ENCODE measurements at places on chromosomes 6 and 20.
A peak's percentile ranks its signal among the peaks of the same experiment; 100 is the strongest.

DNA sequence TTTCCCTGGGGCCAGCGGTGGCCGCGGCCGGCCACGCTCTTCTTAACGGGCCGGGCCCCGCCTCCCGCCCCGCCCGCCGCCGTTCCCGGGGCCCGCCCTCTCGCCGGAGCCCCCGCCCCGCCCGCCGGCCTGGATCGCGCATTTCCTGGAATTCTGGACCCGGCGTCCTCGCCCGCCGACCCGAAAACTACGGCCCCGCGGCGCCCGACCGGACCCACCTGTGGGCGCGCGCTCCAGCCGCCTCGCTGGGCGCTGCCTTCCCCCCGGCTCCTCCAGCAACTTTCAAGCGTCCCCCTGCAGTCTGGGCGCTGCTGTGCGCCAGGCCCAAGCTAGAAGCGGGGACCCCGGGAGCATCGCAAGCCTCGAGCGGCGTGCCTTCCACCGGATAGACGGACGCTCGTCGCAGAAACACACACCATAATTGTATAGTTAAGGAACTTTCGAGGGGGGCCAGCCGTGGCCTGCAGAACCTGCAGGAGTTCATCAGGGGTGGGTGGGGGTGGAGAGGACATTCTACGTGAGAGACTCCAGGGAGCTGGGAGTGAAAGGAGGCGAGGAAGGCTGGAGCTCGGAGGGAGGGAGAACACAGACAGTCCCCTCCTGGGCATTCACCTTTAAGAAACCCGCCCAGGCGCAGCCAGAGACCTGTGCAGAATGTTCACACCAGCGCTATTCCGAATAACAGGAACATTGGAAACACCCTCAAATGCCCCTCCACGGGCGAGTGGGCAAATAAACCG lies at the start of gene ADA:
Gene ADA, minus strand, starts transcription at position 16 of the 740 bp plus-strand sequence. CDS start 92 bp downstream, outside the sequence.
- H3K4me1 ChIP-seq, result no peaks in the 10 kb centered on the region
- H3K27ac ChIP-seq, result peak within 1 kb of the TSS; percentile 18
- peak; percentile 89 for ATAC-seq
- no peaks in the 10 kb centered on the region for H3K36me3 ChIP-seq
- no peaks in the 10 kb centered on the region for H3K27me3 ChIP-seq

DNA sequence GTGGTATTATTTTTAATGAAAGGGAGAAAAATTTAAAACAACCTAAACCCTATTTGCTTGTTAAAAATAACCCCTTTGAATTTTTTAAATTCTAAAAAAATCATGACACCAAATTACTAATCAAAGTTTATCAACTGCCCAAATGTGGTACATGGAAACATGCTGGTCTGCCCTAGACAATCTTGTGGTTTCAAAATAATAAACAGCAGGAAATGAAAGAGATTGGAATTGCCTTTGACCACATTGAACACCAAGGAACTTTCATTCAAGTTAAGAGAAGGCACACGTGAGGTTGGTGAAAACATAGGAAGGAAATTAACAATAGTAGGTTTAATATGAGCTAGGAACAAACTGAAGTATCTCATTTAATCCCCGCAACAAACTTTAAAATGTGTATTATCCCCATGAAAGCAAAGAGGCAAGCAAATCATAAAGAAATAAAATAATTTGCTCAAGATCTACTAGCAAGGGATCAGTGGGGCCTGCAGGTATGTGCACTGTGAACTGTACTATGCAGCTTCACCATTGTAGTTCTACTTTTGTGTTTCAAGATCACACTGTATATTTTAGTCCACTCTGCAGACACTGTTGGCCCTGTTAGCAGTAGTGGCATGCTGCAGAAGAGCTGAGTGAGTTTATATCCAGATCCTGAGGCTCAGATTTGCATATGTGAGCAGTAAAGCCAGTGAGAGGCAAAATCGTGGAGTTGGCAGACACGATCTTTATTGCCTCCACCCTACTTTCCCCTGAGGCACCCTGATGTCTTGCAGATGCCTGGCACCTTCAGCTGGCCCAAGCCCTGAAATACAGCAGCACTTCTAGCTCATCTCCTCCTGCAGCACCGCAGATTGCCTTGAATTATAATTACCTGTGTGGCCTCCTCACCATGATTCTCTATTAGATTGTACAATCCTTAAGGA lies 157.8 kb upstream of the TENT5A start:
- no peak overlapping the region for H3K27ac ChIP-seq
- H3K36me3 ChIP-seq, result no peaks in the 10 kb centered on the region
- no peaks in the 10 kb centered on the region for H3K27me3 ChIP-seq

- ATAC-seq, result no peak
- no peaks in the 10 kb centered on the region for H3K36me3 ChIP-seq
- H3K27me3 ChIP-seq, result no peaks in the 10 kb centered on the region
- no peak overlapping the region for H3K4me3 ChIP-seq
Observed at GRCh38 chr6:113055998-113056397, 708.9 kb downstream of the RFPL4B start.

DNA sequence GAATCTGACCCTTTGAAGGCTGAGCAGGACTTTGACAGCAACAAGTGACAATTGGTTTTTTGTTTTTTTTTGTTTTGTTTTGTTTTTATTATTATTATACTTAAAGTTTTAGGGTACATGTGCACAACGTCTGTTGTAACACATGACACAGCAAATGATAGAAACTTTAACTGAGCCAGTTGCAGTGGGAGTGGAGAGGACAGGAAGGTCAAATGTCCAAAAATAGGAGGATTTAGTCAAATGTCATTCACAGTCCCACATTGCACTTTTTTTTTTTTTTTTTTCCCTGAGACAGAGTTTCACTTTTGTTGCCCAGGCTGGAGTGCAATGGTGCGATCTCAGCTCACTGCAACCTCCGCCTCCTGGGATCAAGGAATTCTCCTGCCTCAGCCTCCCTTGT lies 223.0 kb downstream of the HIVEP2 start:
- no peak for ATAC-seq
- no peaks in the 10 kb centered on the region for H3K4me1 ChIP-seq
- H3K36me3 ChIP-seq, result no peaks in the 10 kb centered on the region
- no peak overlapping the region for H3K4me3 ChIP-seq

GRCh38 chr20:17863577-17864292 lies 104.9 kb downstream of the SNX5 start:
- no peaks in the 10 kb centered on the region for H3K36me3 ChIP-seq
- peaks cover 24% of the 10 kb centered on the region for H3K4me1 ChIP-seq
- no peak overlapping the region for H3K4me3 ChIP-seq
- H3K27me3 ChIP-seq, result no peaks in the 10 kb centered on the region
- H3K27ac ChIP-seq, result no peak overlapping the region
- ATAC-seq, result peak; percentile 74

GRCh38 chr6:47700053-47700452 lies 1.7 kb downstream of the ADGRF4 start:
- H3K27me3 ChIP-seq, result no peaks in the 10 kb centered on the region
- H3K4me3 ChIP-seq, result no peak overlapping the region
- no peak for ATAC-seq
- H3K36me3 ChIP-seq, result no peaks in the 10 kb centered on the region
- no peaks in the 10 kb centered on the region for H3K4me1 ChIP-seq
